Renal cortex interstitium (tissue), 15 donors: ENCODE measurements at places on chromosomes 1 and 21. TPM values are rescaled to one million over a fixed set of nuclear protein-coding genes. Genes with fewer than 3 reads are reported as not detected.

GRCh38 chr1:108051631-108052377, 86.8 kb upstream of the VAV3 start:
- DNase-seq: peak; percentile 46

- DNase-seq: no peak
Measured at GRCh38 chr1:26994020-26994786, 711 bp downstream of the TRNP1 start.

PSMB2 gene
- polyA plus RNA-seq: 77.3 TPM

LDLRAD1 gene
- polyA plus RNA-seq: not detected

NEGR1 gene
- polyA plus RNA-seq: 3.5 TPM
